ENCODE measurements at places on chromosomes 13 and 19.

DNA sequence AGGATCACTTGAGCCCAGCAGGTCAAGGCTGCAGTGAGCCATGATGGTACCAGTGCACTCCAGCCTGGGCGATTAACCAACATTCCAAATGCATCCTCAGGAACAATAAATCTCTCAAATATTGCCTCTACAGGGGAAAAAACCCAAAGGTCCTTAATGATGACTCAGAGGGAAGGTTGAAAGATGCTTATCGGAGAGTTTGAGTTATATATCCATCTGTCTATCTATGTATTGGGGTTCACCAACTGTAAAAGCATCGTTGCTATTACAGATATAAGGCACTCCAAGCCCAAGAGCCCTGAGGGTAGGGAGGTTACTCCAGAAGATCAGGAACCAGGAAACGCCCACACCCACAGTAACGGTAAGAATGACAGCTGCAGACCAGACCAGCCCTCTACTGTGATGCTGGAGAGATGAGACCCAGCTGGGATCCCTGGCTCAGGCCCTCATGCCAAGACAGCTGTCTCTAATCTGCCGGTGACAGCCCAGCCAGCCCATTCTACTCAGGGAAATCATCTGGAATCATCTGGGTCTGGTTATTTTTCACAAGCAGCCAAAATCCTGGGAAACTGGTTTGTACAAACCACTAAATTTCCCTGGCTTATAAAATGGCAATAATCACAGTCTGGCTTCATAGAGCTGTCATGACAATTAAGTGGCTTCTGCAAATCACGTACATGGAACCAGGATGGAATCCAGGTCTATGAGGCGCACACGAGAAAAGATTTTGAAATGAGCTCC is 23.8 kb downstream of the TEX101 start:
- DNase-seq, result no peak

- DNase-seq, result no peak
These were observed 113.9 kb upstream of the IRS2 start for GRCh38 chr13:109900320-109900719.

GRCh38 chr19:5897189-5897969 is 6.2 kb downstream of the NDUFA11 start:
- no peak for DNase-seq

DNA sequence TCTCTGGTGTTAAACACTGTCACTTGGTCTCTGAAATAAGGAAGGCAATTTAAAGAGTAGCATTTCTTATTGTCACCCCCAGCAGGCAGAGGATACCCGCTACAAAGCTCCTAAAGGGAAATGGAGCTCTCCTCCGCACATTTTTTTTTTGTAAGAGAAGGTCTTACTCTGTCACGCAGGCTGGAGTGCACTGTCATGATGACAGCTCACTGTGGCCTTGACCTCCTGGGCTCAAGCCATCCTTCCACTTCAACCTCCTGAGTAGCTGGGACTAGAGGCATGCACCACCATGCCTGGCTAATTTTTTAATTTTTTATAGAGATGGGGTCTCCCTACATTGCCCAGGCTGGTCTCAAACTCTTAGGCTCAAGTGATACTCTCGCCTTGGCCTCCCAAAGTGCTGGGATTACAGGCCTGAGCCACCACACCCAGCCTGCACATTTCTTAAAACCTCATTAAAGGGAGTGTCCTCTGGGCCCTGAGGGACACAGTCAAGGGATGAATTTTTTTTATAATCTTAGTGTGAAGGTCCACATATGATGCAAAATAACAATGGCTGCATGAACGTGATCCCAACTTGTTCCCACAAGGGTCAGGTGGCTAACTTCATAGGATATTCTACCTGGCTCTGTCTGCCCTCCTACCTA is 32.1 kb downstream of the SLC25A30 start:
- DNase-seq, result no peak

GRCh38 chr13:46747031-46747820 is 49.7 kb downstream of the ESD start:
- DNase-seq, result no peak

DNA sequence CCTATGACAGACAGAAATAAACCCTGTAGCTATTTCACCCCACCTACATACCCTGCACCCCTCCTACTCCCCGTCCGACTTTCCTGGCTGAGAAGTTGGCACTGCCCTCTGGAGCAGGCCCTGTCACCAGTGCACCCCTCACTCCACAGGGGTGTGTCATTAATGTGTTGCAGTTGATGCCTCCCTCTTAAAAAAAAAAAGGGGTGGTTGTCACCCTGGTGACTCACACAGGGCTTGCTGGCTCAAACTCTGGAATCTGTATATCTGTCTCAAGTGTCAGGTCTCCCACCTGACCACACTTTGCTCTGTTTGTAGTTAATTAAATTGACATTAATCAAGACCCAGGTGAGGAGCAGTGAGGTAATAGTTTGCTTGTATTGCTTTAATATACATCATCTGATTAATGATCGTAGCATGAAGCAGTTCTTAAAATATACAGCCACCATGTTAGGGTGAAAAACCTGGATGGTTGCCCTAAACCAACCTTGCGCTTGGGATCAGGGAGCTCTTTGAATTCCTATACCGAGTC is 2.0 kb upstream of the GATAD2A start:
- DNase-seq, result no peak

- DNase-seq, result no peak
These were observed 17.4 kb downstream of the CHST8 start for GRCh38 chr19:33639035-33639681.

GRCh38 chr13:27174766-27175455 is 3.3 kb upstream of the USP12 start:
- no peak for DNase-seq
